ENCODE measurements at places on chromosomes 4 and X.

GRCh38 chr4:120816296-120816965, 106.1 kb downstream of the PRDM5 start:
- DNase-seq = no peak

DNA sequence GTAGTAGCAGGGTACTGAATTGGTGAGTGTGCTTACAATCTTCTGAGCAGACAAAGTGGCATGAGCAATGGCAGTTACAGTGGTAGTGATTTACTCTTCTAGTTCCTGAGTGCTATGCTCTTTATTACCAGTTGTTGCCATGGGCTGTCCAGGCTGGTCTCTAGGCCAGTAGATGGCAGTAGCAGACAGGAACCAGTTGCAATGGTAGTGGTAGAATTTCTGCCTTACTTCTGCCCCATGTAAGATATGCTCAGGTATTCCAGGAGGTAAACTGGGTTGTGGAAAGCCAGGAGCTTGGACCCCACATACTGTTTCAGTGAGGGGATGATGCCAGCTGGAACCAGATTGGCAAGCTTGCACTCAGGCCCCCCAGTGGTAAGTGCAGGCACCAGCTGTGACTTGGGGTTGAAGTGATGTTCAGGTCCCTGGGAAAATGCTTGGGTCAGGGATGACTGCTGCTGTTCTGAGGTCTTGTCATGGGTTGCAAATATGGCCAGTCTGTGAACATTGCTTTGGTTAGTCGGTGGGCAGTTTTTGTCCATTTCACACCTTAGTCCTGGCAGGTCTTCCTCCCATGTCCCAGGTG, 63.0 kb upstream of the ZXDB start:
- DNase-seq = peak; percentile 8

DNA sequence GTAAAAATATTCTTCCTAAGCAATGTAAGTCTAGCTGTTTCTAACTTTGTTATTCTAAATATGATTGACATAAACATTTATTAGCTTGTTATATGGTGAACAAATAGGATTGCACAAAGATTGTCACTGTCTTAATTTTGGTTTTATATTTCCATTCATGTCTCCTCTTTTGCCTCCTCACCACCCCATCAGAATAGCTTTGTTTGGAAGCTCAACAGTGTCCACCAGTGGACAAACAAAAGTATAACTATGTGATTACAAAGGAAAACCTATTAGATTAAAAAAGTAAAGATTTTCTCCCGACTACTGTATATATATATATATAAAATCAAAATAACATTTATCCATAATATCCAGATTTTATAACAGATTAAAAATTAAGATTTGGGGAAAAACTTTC, 468.2 kb downstream of the ZIC3 start:
- peak; percentile 1 for DNase-seq

GRCh38 chr4:8023696-8024033, 84.0 kb upstream of the AFAP1 start:
- DNase-seq = no peak

GRCh38 chr4:158253350-158253980, 43.2 kb downstream of the TMEM144 start:
- peak; percentile 88 for DNase-seq

- DNase-seq = no peak
These were observed 276.7 kb upstream of the PPARGC1A start for GRCh38 chr4:24166501-24166900.

- no peak for DNase-seq
These were observed 223.9 kb upstream of the EPHA5 start for GRCh38 chr4:65893957-65894755.

DNA sequence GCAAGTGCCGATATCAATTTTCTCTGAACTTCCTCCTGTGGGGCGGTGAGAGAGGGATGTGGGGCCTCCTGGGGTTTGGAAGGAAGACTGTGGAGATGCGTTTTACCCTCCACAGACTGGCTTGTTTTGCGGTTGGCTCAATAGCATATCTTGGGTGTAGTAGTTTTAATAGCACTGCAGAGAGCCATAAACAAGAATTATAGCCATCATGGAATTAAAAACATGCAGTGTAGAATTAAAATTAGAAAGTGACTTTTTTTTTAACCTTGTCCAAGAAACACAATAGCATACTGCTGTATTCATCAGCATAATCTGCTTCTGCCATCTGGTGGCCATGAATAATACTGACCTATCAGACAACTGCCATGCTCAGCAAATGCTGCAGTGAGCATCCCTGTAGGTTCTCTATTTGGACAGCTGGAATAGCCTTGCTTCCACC, 47.3 kb upstream of the SCML1 start:
- peak; percentile 72 for DNase-seq

- DNase-seq = peak; percentile 64
These were observed 137.8 kb upstream of the CPEB2 start for GRCh38 chr4:14864365-14865030.

GRCh38 chr4:41052287-41052686, 162.1 kb downstream of the APBB2 start:
- no peak for DNase-seq

- DNase-seq = no peak
These were observed 309.7 kb downstream of the PACRGL start for GRCh38 chr4:21009956-21010355.

DNA sequence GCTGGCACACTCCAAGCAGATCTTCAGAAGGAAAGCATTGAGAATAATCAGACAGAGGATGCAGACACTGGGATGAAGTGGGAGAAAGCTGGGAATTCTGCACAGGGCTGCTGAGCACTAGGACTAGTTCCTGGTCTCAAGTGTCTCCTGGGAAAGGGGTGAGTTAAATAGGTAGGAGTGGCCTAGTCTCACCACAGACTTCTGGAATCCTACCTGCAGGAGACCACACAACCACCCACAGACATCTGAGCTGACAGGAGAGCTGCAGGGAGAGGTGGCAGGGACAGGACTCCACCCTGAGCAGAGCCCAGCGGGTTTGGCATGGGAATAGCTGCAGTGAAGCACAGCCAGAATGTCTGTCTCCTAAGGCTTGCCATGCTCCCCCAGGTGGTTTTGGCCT, 95.1 kb upstream of the GALNTL6 start:
- no peak for DNase-seq

DNA sequence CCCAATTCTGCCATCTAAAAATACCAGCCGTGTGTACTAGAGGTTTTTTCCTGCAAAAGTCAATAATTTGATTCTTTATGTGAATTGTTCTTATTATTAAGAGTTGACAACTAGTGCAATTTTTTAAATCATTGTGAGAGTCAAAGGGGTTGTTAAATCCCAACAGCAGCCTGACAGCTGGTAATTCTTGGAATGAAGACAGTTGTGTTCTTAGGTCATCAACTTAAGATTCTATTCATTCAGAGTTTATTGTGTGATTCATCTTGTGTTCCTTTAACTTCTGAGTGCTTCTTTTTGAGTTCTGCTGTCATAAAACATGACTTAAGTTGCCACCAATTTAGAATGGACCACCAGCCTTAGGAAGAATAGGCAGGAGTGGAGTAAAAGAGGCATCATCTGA, 329.0 kb downstream of the NAF1 start:
- DNase-seq = no peak

DNA sequence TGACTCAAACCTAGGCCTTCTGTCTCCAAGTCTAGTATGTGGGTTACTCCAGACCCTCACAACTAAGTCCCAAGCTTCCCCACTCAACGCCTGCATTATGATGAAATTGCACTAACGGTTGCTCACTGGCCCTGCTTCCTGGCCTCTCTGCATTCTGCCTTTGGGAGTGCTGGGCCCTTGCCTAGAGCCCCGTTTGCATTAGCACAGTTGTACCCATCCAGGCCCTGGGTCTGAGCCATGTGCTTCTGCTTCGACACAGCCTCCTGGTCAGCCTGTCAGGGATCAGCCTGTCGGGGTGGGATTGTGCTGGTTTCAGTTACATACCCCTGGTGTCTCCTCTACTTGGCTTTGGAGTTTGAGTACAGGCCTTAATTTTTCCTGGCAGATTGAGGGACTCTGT, 58.4 kb downstream of the DCUN1D4 start:
- no peak for DNase-seq

DNA sequence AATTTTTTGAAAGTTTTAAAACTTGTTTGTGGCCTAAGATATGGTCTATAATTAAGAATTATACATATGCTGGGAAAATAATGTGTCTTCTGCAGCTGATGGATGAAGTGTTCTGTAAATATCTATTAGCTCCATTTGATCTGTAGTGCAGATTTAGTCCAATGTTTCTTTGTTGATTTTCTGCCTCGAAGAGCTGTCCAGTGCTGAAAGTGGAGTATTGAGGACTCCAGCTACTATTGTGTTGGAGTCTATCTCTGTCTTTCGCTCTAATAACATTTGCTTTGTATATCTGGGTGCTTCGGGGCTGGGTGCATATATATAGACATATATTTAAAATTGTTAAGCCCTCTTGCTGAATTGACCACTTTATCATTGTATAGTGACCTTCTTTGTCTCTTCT, 2127.3 kb downstream of the PCDH7 start:
- DNase-seq = peak; percentile 8

Measured in hematopoietic multipotent progenitor cell treated with erythropoietin and hydrocortisone succinate and interleukin-3 and kit ligand, for 4 days (in vitro differentiated cells).